Mammary microvascular endothelial cell (primary cell): ENCODE measurements at places on chromosomes 4 and X. TPM values are rescaled to one million over a fixed set of nuclear protein-coding genes. Genes with fewer than 3 reads are reported as not detected.

Gene GSX2
- not detected in 2 replicates for total RNA-seq

Gene IQSEC2
- 5.5 and 7.1 TPM in 2 replicates for total RNA-seq

Gene ZCCHC18
- total RNA-seq, result 1.5 and 14.5 TPM in 2 replicates

Gene FGF13
- total RNA-seq, result 5.2 and 5.4 TPM in 2 replicates

Gene IBSP
- total RNA-seq, result not detected in 2 replicates

Gene ZNF630
- 1.5 and 1.9 TPM in 2 replicates for total RNA-seq

Gene MOSPD2
- total RNA-seq, result 8.9 and 11.5 TPM in 2 replicates

Gene SPANXN1
- not detected in 2 replicates for total RNA-seq

Gene KLHL4
- total RNA-seq, result 15.7 and 19.2 TPM in 2 replicates

Gene CCNB3
- total RNA-seq, result 0.10 and 0.20 TPM in 2 replicates

Gene TBC1D19
- 4.9 and 8.0 TPM in 2 replicates for total RNA-seq

Gene AADAT
- 1.1 and 3.7 TPM in 2 replicates for total RNA-seq

Gene WDFY3
- 69.4 and 70.0 TPM in 2 replicates for total RNA-seq

Gene OTC
- total RNA-seq, result not detected in 2 replicates

Gene UGT2B17
- not detected in 2 replicates for total RNA-seq

Gene PPEF2
- total RNA-seq, result not detected in 2 replicates

Gene LRPAP1
- 150 and 168 TPM in 2 replicates for total RNA-seq

Gene TDO2
- total RNA-seq, result not detected in 2 replicates
